Hair follicle dermal papilla cell (primary cell): ENCODE measurements at places on chromosomes 2 and 18. TPM values are rescaled to one million over a fixed set of nuclear protein-coding genes. Genes with fewer than 3 reads are reported as not detected.

Gene GFPT1
- total RNA-seq, result 45.7 and 56.1 TPM in 2 replicates

Gene UBXN2A
- total RNA-seq, result 13.1 and 16.4 TPM in 2 replicates

Gene PFN4
- total RNA-seq, result 0.16 and 0.97 TPM in 2 replicates

Gene PAX8
- total RNA-seq, result 9.2 and 19.8 TPM in 2 replicates

Gene ANO7
- 0.12 and 0.49 TPM in 2 replicates for total RNA-seq

Gene SGPP2
- 0.12 and 0.32 TPM in 2 replicates for total RNA-seq

Gene SNORC
- total RNA-seq, result 1.3 and 1.5 TPM in 2 replicates

Gene PLEK
- not detected in 2 replicates for total RNA-seq

Gene MALT1
- 86.1 and 129 TPM in 2 replicates for total RNA-seq
